CD4-positive, alpha-beta T cell treated with Interleukin-17A for 4 hours (primary cell): ENCODE measurements at places on chromosomes 6 and 20.

- DNase-seq = no peak
Measured at GRCh38 chr6:21601932-21602390, 8.4 kb downstream of the SOX4 start.

DNA sequence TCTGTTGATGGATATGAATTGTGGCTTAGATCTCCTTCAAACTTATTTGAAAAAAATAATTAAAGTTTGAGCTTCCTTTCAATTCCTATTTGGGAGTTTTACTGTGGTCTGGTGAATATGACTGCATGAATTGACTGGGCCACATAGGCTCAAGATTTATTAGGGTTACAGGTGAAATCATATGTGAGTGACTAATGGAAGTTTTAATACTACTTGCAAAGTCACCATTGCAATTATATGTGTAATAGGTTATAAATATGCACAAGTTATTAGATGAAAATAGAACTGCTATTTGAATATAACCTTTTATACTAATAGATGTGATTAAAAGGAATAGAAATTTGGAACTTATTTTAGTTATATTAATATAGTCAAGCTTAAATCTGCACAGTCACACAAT lies 712.1 kb upstream of the MMS22L start:
- no peak for DNase-seq

- DNase-seq = no peak
Measured at GRCh38 chr6:147157930-147158329, 46.3 kb upstream of the STXBP5 start.

GRCh38 chr20:23101696-23102406 lies 15.7 kb upstream of the CD93 start:
- no peak for DNase-seq

DNA sequence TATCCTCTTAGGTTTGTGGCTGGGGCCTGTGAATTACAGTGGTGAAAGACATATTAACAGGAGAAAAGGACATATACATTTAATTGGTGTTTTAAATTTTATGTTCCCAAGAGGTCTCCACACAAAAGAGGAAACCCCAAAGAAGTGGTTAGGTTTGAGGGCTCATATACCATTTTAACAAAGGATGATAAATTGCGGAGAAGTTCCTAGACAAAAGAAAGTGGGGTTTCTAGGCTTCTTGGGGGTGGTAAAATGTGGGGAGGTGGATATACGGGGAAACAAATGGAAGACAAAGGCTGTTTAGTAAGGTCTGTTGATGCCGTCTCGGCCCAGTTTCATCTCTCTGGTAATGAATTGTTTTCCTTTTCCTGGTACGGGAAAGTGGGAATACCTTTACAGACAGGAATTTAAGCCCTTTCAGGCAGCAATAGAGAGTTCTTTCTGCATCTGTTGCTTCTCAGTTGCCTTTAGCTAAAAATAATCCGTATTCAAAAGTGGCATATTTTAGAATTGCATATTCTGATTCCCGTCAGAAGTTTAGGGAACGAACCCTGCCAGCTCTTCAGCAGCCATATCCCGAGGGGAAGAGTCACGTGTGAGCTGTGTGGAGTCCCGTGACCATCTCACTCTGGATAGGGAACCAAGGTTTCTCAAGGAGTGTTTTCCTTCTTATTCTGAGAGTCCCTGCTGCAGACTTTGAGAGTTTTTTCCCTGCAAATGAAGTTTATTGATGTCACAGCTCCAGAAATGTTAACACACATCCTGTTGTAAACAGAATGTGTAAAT lies 104.4 kb downstream of the RPP40 start:
- DNase-seq = no peak

GRCh38 chr20:62554214-62554897 lies 78.6 kb upstream of the GATA5 start:
- DNase-seq = no peak

GRCh38 chr6:61193771-61194170 lies 1092.3 kb downstream of the KHDRBS2 start:
- no peak for DNase-seq

GRCh38 chr6:135600086-135600702 lies 102.7 kb upstream of the AHI1 start:
- no peak for DNase-seq

DNA sequence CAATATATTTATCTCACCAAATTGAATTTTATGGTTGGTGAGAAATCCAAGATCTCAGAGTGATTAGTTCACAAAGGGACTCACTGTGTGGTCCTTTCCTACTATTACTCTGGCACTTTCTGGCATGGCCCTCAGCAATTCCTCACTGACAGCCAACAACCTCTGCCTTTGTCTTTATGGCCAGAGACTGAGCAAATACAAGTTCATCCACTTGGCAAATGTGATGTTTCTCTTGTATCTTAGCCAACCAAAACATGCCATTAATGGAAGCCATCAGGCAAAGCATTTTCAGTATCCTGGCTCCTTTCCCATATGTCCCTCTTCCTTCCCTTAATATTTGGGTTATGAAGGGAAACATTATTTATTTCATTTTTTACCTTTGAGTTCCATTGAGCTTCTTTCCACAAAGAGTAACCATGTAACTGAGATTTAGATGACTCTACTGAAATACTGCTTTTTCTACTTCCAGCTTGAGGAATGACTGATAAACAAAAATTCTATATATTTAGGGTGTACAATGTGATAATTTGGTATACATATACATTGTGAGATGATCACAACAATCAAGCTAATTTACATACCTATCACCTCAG lies 30.8 kb upstream of the SMLR1 start:
- no peak for DNase-seq

- no peak for DNase-seq
Measured at GRCh38 chr6:162538643-162539064, 188.9 kb downstream of the PRKN start.

GRCh38 chr20:17498641-17499040 lies 32.5 kb downstream of the BFSP1 start:
- no peak for DNase-seq

- no peak for DNase-seq
Measured at GRCh38 chr6:80182308-80182707, 75.8 kb downstream of the BCKDHB start.

DNA sequence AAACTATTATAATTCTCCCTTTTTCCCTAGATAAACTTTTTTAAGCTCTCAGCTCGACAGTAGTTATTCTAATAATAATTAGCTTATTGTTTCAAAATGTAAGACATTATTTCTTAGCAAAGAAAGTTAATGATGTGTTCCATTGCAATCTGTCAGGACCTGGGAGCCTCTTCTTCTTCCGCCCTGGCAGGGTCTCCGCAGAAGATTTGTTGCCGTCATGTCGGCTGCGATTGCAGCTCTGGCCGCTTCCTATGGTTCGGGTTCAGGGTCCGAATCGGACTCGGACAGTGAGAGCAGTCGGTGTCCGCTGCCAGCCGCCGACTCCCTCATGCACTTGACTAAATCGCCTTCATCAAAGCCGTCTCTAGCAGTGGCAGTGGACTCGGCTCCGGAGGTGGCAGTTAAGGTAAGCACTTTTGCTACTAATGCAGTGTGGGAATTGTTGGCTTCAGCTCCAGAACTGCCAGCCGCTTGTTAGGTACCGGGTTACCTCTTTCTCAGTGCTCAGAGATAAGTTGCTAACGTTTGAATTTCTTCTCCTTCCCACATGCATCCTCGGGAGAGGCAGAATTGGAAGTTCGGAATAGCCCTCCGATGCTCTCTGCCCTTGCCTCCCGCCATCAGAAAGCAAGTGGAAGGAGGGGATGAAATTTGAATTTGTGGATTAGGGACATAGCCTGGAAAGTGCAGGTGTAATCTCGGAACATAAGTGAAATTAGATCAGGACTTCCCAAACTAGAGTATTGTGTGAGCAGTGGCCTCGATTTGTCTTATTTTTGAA lies at the start of gene CDC40:
Gene CDC40, plus strand, starts transcription at position 200 of the 781 bp plus-strand sequence. Its CDS starts 18 bp downstream, at position 218.
- peak; percentile 65 for DNase-seq

DNA sequence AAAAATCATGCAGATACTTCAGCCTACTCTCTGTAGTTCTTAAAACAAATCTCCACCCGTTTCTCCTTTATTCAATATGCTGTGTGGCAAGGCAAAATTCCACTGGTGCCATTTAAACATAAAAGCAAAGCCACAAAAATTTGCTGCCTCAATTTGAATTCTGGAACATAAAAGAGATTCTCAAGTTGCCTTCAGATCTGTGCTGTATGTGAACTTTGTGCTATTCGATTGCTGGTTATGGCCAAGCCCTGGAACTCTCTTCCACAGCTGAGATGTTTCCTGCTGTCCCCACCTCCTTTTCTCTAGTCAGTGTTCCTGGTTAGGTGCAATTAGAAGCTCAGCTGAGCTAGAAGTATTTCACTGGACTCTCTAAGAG lies 395.3 kb upstream of the BTBD3 start:
- DNase-seq = no peak

DNA sequence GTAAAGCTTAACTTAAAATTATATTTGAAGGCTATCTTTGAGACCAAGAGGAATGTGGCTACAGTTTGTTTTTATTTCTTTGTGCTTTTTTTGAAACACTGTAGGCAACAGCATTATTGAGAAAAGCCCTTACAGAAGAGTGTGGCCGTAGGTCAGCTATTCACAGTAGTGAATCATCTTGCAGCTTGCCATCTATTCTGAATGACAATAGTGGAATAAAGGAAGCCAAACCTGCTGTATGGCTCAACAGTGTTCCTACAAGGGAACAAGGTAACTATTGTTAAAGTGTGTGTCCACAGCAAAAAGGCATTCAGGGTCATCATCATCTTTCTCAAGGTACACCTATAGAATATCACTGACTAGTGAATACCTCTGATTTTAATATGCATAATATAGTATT lies 88.5 kb downstream of the KIZ start:
- no peak for DNase-seq

DNA sequence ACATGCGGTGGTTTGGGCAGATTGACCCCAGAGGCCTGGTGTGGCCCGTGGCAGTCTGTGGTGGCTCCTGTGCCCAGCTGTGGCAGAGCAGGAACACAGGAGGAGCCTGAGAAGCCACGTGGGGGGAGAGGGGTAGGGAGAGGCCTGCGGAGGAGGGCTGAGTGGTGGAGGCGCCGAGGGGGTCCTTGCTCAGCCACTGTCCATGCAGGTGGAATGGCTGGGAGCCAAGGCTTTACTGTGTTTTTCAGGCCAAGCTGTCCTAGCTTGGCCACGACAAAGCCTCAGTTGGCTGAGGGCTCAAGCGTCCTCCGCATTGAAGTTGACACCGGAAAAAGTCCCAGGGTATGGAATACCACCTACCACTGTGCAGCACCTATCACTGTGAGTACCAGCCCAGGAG lies 107.0 kb downstream of the VEGFA start:
- no peak for DNase-seq

- DNase-seq = no peak
Measured at GRCh38 chr6:85404564-85405174, 45.2 kb upstream of the NT5E start.

DNA sequence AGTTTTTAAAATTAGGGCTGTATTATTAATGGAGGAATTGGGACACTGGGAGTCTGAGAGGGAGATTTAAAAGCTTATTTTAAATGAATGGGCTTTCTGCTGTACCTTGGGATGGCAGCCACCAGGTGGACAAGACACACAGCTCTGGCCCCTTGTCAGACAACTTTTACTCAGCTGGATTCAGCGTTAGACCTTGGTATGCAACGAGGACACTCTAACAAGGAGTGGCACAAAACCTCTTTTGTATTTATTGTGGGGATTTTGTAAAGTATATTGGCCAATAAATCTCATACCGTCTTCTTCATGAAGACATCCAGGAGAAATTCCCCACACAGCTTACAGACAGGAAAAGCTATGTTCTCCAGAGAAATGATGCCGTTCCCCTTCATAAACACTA lies 105.7 kb downstream of the LCA5 start:
- DNase-seq = no peak

- DNase-seq = no peak
Measured at GRCh38 chr6:119333707-119334295, 15.8 kb downstream of the MAN1A1 start.

DNA sequence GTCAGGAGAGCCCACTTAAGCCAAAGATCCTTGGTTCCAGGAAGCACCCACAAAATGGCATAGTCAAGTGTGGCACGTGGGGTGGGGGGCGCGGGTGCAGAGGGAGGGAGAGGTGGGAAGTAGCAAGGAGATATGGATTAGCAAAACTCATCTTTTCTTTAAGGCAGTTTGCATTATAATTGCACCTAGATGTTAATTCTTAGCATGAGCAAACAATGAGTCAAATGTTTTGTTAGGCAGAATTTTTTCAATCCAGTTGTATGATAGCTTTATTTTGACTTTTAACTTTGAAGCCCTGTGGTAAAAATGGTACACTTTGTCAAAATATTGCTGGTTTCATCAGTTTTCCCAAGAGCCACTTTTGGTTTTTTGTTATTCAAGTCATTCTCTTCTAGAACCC lies 15.0 kb downstream of the SCAND1 start:
- no peak for DNase-seq

DNA sequence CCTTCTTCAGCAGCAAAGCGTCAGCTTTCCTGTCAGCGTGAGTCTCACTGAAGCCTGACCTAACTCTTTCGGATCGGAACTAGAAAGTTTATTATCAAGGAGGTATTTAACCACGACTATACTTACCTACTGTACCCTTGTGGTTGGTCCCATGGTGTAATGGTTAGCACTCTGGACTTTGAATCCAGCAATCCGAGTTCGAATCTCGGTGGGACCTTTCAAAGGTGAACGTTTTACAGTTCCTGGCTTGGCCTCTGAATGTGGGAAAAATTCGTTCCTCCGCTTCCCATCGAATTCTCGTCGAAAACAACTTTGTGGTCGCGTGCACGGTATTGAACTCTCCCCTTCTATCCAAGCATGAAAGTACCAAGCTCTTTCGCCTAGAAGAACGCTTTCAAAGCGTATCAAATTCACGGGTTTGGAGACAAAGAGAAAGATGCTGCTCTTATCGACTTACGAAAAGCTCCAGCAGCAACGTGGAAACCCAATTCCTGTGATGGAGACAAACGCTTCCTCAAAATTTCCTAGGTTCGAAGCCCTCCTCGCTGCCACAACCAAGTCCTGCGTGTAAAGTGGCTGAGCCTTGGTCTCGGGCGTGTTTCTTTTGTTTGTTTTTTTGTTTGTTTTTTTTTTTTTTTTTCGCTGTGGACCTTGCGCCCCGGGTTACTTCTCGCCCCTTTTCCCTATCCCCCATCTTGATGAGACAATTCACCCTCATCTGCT lies 63.7 kb downstream of the GPX5 start:
- peak; percentile 27 for DNase-seq

DNA sequence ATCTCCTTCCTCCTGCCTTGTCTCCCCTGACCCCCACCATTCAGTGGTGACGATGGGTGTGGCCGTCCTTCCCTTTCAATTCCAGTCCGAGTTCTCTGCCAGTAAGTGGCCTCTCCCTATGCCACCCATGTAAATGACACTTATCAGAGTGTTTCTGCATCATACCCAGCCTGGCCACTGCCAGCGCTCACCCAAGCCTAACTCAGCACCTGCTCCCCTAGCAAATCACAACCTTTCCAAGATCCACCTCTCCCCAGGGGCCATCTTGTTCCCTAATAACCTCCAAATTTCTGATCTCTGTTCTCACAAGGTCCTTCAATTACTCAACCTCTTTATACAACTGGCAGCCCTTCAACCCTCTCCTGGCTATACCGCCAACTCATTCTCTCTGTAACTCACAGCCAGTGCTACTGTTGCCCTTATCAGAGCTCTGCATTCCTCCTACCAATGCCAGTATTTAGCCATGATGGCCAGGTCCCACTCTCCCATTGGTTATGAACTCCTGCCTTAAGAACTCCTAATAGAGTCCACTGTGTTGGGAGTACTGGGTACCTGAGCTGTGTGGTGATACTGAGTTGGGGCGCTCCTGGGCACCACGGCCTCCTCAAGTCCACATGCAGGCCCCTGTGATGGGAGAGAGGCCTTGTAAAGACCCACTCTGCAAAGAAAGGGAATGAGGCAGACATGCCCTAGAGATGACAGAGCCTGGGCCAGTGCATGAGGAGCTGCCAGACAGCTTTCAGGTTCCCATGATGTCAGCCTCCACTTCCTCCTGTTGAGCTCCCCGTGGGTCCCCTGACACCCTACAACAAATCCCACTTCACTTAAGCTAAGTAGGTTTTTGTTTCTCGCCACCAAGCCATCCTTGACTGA lies 187.4 kb upstream of the RREB1 start:
- DNase-seq = no peak
